Cerebellum (tissue), 4 donors: ENCODE measurements at places on chromosomes 3 and 15. TPM values are rescaled to one million over a fixed set of nuclear protein-coding genes. Genes with fewer than 3 reads are reported as not detected.

DNA sequence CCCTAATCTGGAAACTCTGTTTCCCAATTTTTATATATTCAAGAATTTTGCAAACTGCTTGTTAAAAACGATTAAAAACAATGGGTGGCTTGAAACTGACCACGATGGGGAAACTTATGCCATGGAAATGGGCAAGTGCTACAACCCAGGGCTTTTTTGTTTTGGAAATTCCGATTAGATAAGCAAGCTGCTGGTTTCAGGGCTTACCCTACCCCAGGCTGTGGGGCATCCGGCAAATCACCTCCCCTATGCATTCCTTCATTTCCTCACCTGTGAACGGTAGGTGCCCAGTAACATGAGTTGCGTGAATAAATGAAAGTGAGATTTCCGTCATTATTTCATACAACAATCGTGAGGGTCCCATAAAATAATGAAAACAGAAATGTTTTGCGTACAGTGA, 34.3 kb downstream of the ST6GAL1 start:
- no peak for DNase-seq

Gene RPUSD2
- 8.1 TPM for total RNA-seq

DNA sequence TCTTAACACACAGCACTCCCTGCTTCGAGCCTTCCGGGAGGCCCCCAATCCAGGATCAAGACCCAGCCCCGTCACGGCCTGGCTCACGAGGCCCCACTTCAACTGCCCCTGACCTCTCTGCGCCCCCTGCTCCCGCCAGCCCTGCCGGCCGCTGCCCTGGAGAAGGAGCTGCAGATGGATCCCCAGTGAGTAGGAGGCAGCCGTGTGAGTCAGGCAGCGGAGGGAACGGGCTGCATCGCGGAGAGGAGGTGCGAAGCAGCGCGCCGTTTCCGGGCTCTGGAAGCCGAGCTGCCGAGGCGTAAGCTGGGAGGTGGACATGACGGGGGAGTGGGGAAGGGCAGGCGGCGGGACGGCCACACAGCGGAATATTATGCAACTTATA, 133.4 kb downstream of the TPRA1 start:
- no peak for DNase-seq

DNA sequence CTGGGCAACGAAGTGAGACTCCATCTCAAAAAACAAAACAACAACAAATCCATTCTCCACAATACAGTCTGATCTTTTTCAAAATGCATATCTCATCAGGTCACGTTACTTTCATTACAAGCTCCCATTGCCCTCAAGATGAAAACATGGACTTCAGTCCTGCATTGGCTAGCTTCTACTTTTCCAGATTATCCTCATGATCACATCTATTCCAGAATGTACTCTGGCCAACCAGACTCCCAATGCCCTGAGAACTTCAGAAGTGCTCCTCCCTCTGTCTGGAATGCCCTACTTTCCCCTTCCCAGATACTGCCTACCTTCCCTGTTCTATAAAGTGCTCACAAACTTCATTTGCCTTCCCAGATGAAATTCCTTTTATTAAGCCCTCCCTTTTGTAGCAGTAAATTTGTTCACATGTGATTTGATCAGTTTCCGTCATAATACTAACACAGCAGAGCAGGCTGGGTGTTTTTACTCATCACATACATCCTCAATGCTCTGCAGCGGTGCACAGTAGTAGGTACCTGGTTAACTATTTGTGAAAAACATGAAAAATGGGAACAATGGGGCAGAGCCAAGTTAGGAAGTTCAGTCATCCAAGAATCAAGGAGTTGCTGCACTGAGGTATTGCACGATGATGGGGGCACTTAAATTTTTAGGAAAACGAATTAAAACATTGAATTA, 5.3 kb downstream of the RPL22L1 start:
- no peak for DNase-seq

- DNase-seq = no peak
Measured at GRCh38 chr3:106172780-106173179, 304.0 kb upstream of the CBLB start.

DNA sequence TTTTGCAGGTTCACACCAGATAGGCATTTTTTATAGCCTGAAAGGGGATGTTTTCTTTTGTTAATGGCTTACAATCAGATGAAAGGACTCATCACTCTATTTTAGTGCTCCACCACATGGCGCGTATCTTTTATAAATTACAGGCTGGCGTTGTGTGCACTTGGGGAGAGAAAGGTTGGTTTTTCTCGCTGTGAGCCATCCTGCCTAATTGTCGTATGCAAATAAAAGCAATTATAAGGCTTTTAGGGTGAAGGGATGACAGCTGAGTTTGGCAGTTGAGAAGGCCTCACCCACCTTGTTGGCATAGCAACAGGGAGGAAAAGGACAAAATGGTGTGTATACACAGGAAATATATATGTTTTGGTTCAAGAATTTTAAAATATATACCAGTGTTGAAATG, 268.0 kb downstream of the NR2F2 start:
- DNase-seq = no peak

Gene AADAC
- not detected for total RNA-seq

Gene ZNF502
- total RNA-seq = 11.6 TPM

DNA sequence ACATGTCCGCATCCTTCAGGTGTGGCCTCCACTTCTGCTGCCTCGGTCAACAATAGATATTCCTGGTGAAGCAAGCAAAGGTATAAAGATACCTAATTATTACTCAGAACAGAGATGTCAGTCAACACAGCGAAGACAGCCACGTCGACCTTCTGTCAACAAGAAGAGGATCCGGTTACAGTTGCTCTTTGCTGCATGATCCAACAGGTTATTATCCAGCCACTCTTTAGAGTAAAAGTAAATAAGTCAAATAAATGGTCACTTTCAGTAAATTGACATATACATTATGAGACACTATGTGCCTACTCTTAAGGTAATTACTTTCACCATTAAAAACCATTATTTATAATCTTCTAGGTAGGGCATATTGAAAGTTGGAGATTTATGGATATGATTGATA, 356.8 kb upstream of the ATP11B start:
- no peak for DNase-seq

DNA sequence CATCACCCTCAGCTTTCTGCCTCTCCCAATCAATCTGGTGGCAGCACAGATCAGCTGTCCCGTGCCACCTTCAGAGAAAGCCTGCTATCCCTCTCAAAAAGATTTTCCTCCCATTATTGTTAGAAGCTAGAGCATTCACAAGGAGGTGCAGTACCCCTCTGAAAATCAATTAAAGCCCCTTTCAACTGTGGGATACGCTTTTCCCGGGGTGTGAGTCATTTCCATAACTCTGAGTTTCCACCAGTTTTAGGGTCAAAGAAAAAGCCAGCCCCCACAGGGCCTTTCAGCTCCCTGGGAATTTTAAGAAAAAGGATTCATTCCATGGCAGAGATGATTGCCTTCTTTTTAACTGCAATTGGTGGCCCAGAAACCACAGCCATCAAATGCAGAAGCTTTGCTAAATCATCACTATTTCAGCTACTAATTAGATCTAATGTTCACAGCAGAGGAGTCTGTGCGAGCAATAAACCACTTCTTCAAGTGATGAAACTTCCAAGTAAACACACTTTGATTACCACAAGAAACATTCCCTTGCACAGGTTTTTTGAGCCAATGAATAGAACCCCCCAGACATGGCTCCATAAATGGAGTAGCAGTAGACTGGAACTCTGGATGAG, 270.0 kb upstream of the TPRG1 start:
- no peak for DNase-seq

Gene GATA2
- total RNA-seq = 2.0 TPM

GRCh38 chr3:65569845-65570405, 468.8 kb downstream of the MAGI1 start:
- no peak for DNase-seq

DNA sequence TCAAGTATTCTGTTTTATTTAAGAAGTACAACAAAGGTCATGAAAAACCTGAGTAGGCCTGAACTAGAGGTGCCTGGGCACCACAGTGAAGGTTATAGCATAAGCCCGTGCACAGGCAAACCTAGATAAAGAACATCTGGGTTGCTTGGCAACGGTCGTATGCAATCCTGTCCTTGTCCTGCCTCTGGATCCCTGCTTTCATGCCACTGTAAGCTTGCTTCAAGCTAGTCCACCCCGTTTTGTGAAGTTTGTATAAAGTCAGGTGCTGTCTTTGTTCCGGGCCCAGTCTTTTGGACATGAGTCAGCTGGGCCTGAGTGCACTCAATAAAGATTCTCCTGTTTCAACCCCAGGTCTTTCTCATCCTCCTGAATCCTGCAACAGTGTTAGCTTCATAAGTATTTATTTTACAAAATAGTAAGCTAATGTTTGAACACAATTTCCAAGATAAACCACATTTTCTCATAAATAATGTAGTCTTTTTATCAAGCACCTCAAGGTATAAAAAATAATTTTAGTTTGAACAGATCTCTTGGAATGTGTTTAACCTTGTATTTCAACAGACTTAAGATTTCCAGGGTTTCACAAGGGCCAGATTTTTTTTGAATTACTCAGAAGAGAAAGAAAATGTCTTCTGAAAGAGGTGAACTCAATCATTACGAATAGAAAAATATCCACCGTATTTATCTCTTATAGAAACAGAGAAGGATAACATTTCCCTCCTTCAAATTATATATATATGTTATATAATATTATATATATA, 14.3 kb upstream of the SLC9C1 start:
- DNase-seq = no peak

DNA sequence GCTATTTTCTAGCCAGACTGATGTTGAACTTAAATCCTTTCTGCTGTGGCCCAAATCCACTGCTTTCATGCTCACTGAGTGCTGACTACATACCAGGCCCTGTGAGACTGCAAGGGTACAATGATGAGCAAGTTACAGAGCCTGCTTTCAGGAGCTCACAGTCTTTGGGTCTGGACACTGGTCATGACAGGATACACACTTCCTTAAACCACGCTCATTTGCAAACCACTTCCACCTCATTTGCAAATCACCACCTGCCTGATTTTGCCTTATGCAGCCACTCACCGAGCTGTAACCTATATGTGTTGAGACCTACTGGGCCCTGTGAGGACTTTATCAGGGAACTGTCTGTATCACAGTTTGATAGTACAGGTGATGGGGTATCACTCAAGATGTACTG, 50.2 kb upstream of the LRRC58 start:
- DNase-seq = no peak

- DNase-seq = no peak
Measured at GRCh38 chr15:94061041-94061440, 170.3 kb upstream of the MCTP2 start.
